Fibroblast of lung (primary cell): ENCODE measurements at places on chromosomes 5 and 9. TPM values are rescaled to one million over a fixed set of nuclear protein-coding genes. Genes with fewer than 3 reads are reported as not detected.

GRCh38 chr5:5886812-5887486, 464.5 kb downstream of the ICE1 start:
- DNase-seq = no peak

Gene UNC5A
- 0.01 TPM in 1 of 2 replicates, not detected in the other for polyA plus RNA-seq

DNA sequence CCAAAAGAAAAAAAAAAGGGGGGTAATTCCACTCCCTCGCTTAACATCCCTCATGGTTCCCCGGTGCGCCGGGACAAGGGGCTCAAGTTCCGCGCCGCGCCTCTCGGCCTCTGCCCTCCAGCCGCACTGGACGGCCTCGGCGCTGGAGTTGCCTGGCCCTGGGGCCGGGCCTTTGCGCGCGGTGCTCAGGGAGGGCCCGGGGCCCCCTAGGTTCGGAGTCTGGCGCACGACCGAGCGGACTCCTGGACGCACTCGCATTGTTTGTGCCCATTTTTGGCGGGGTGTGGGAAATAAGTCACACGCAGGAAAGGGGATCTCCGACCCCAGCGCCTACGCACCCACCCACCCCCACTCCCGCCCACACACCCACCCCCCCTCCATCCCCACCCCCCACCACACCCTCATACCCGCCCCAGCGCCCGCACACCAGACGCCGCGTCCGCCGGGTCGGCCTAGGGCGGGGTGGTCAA, 381 bp downstream of the MED22 start:
- peak; percentile 30 for DNase-seq

DNA sequence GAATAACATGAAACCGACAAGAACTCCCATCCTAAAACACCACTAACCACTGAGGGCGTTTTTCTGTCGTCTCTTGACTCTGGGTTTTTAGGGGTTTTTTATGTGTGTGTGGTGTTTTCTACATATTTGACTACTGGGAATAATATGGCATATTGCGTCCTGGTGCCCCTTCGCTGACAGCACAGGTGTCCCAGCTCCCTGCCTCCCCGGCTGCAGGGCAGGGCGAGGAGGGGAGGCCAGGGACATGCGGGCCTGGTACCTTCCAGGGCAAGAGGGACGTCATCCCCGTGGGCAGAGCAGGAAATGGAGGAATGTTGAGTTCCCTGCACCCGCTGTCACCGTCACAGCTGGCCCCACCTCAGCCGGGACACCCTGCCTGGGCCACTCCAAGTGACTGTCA, 34.8 kb downstream of the VAV2 start:
- DNase-seq = no peak

Gene LCN2
- not detected in 2 replicates for polyA plus RNA-seq

Gene FOXD4L6
- polyA plus RNA-seq = not detected in 2 replicates

Gene CDH9
- not detected in 2 replicates for polyA plus RNA-seq

DNA sequence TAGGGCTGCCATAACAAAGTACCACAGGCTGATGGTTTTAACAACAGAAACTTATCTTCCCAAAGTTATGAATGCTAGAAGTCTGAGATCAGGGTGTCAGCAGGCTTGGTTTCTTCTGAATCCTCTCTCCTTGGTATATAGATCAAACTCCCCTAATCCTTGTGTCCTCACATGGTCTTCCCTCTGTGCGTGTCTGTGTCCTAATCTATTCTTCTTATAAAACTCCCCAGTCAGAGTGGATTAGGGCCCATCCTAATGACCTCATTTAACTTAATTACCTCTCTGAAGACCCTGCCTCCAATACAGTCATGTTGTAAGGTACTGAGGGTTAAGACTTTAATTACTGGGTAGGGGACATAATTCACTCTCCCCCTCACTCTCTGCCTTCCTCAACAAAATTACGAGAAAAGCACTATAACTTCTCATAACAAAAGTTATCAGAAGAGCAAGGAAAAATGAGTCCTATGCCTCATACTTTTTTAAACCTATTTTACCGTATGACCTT, 68.6 kb downstream of the DPYSL3 start:
- DNase-seq = no peak

- DNase-seq = no peak
Observed at GRCh38 chr9:37480759-37481158, 5.0 kb upstream of the POLR1E start.

Gene PCDHGB1
- 1.7 TPM in 2 replicates for polyA plus RNA-seq

- DNase-seq = no peak
Observed at GRCh38 chr9:33042473-33042872, 17.4 kb downstream of the DNAJA1 start.

- DNase-seq = no peak
Observed at GRCh38 chr9:122251351-122251750, 13.3 kb downstream of the RBM18 start.

DNA sequence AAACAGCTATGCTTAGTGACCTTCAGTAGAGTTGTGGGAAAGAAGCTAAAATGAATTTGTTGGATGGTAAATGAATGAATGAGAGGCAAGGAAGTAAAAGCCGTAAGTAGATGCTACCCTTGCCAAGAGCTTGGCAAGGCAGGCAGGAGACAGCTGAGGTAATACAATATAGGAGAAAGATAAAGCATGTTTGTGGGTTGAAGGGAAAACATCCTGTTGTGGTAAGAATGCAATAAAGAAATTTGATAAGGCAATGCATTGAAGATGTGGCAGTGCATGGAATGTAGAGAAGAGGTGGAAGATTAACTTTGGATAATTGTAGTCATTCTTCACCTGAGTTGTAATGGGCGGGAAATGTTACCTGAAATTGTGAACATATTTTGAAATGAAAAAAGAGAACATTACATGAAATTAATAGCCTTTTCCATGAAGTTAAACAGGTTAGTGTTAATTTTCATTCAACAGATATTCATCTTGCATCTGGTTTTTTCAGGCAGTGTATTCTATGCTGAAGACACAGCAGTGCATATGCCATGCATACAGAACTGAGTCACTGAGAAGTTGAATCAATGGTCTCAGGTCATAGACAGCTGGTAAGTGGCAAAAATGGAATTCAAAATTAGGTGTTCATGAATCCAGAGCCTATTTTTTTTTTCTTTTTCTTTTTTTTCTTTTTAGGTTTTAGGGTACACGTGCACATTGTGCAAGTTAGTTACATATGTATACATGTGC, 43.4 kb upstream of the SPINK5 start:
- no peak for DNase-seq

GRCh38 chr9:99822109-99822805, 572 bp downstream of the NR4A3 start:
- DNase-seq = peak; percentile 60

DNA sequence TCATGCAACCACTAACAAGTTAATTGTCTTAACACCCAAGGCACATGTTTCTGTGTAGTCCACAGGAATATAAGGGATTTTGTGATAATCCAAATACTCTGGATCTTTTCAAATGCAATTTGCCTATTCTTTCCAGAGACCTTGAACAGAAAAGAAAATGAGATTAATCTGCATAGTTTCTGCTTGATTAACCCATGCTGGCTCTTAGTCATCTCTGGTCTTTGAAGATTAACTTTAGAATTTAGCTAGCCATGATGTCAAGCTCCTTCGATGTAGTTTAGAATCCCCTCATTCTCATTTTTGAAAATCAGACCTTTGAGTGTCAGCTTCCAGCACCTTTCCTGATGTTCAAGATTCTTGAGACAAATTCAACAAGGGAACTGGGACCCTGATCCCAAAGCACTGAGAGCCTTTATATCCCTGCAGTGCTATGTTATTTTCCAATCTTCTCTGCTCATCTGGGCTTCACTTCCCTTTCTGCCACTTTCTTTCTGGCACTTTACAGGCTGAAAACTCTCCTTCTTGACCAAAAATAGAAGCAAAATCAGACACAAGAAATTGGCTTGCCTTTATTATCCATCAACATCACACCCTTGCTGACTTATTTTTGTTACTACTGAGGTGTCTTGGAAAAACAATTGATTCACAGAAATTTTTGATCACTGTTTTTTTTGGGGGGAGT, 155.5 kb downstream of the PALM2AKAP2 start:
- peak; percentile 76 for DNase-seq

Gene RNF224
- not detected in 2 replicates for polyA plus RNA-seq

DNA sequence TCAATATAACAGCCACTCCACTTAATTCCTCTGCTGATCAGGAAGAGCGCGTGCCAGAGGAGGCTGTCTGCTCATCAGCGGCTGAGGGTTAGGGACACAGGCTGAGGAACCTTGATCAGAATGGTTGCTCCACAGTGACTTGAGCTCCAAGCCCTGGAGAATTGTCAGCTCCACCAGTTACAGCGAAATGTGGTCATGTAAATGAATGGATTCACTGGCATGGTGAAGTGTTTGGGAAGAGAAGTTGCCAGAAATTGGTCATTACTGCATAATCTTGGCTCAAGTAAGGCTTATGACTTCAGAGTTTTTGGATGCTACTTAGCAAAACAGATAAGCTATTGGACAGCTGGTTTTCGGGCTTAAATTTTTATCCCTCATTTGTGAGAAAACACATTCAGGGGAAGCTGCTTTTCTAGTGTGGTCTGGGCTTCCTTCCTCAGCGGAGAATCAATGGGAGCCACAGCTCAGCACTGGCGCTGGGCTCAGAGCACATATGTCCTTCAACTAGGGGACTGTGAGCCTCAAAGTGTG, 65.0 kb downstream of the PRRT1B start:
- DNase-seq = peak; percentile 94

Gene FOXD4L5
- polyA plus RNA-seq = not detected in 2 replicates
